ENCODE measurements at places on chromosomes 1 and 21. TPM values are rescaled to one million over a fixed set of nuclear protein-coding genes. Genes with fewer than 3 reads are reported as not detected.

The KCNAB2 gene
- total RNA-seq: 3.8 TPM

The GSTM1 gene
- not detected for total RNA-seq

The LCE3E gene
- not detected for total RNA-seq

The C1orf141 gene
- total RNA-seq: not detected

The SMYD3 gene
- total RNA-seq: 44.6 TPM

The TNNI3K gene
- 5.1 TPM for total RNA-seq

The VWA5B1 gene
- total RNA-seq: 0.58 TPM

The SPRR2E gene
- not detected for total RNA-seq

The CFAP107 gene
- not detected for total RNA-seq

The MANEAL gene
- total RNA-seq: 3.3 TPM

The DCDC2B gene
- not detected for total RNA-seq

The FAM110D gene
- total RNA-seq: 1.6 TPM

The MROH7 gene
- 7.5 TPM for total RNA-seq

The LPAR3 gene
- 12.8 TPM for total RNA-seq

The CYP4X1 gene
- 7.0 TPM for total RNA-seq

The ATP6V1G3 gene
- not detected for total RNA-seq

The TXNDC12 gene
- 20.5 TPM for total RNA-seq

The LRRC71 gene
- 0.16 TPM for total RNA-seq

The TTC13 gene
- total RNA-seq: 24.9 TPM

The KCNJ15 gene
- 11.4 TPM for total RNA-seq

The RNF223 gene
- total RNA-seq: 2.7 TPM

The NFIA gene
- total RNA-seq: 105 TPM

The PGLYRP3 gene
- not detected for total RNA-seq

The SPRR5 gene
- not detected for total RNA-seq

The CENPS gene
- 6.1 TPM for total RNA-seq

The ARL8A gene
- 19.2 TPM for total RNA-seq

The CAPN9 gene
- 2.7 TPM for total RNA-seq

The PRAMEF15 gene
- total RNA-seq: not detected

The PCAT6 gene
- total RNA-seq: not detected

The FAM72C gene
- total RNA-seq: 0.53 TPM

The GBP7 gene
- total RNA-seq: not detected

The SYT11 gene
- total RNA-seq: 36.4 TPM

The TSACC gene
- total RNA-seq: not detected

The TBX15 gene
- 5.2 TPM for total RNA-seq

The RNF207 gene
- 12.8 TPM for total RNA-seq

The TNFRSF18 gene
- total RNA-seq: not detected

The ADGRL4 gene
- total RNA-seq: 28.9 TPM

The ICOSLG gene
- 2.7 TPM for total RNA-seq

The KPRP gene
- not detected for total RNA-seq

The CD5L gene
- total RNA-seq: not detected

The OR6K3 gene
- total RNA-seq: not detected

The OXCT2 gene
- total RNA-seq: 0.90 TPM

The PPM1J gene
- total RNA-seq: 0.37 TPM

The STX12 gene
- 81.6 TPM for total RNA-seq

The PLA2G2F gene
- 1.3 TPM for total RNA-seq

The TSTD1 gene
- total RNA-seq: 23.1 TPM

The OR2L8 gene
- total RNA-seq: 0.53 TPM

The AMY1C gene
- total RNA-seq: not detected

The UMODL1 gene
- total RNA-seq: not detected

The TAL1 gene
- total RNA-seq: 4.2 TPM

All from urinary bladder (tissue), 4 donors.